ENCODE measurements at places on chromosomes 12 and 14.

DNA sequence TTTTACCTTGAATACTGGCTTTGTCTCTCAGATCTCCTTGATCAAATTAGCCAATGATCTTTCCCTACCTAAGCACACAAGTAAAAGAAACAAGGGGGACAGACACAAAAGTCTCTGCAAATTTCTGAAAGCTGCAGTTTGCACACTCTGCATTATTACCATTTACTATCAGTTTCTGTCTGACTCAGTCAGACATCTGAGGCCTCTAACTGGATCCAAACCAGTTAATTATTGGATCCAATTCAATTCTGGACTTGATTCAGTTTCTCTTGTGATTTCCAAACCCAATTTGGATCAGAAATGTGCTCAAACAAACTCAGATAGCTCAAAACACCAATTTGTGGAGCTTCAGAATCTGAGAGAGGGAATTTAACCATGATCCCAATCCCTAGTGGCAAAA, 16.6 kb downstream of the SSTR1 start:
- no peak for DNase-seq

- no peak for DNase-seq
These were observed 342.9 kb downstream of the PAWR start for GRCh38 chr12:79347866-79348265.

GRCh38 chr12:41186026-41186425, 2.1 kb upstream of the PDZRN4 start:
- DNase-seq: no peak

DNA sequence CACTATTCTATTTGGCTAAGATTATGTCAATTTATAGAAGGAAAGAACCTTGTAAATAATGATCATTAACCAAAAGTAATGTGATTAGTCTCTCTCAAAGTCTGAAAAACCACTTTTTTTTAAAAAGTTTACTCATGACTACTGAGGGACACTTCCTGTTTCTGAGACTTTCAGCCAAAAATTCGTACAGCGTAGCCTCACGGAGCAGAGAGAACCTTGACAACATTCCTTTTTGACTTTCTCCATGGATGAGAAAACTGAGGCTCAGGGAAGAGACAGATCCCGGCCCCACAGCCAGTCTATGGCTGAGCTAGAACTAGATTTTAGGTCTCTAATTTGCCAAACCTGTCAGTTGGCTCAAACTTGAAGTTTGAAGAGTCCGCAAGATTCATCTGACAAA, 68.2 kb downstream of the DAD1 start:
- DNase-seq: no peak

GRCh38 chr14:59243174-59243573, 54.7 kb downstream of the DAAM1 start:
- DNase-seq: no peak

- DNase-seq: no peak
These were observed 9.2 kb downstream of the CABP1 start for GRCh38 chr12:120649442-120650232.

Data from mesenchymal stem cell (in vitro differentiated cells and primary cell).